ENCODE measurements at places on chromosomes 5 and 9. TPM values are rescaled to one million over a fixed set of nuclear protein-coding genes. Genes with fewer than 3 reads are reported as not detected.

Gene CCNO
- total RNA-seq: not detected

Gene EFNA5
- total RNA-seq: 0.15 TPM

Gene RASEF
- total RNA-seq: 0.41 TPM

Gene TESK1
- total RNA-seq: 63.7 TPM

Gene SH3TC2
- total RNA-seq: 0.41 TPM

Gene SPATA31C2
- total RNA-seq: not detected

Gene RLN2
- total RNA-seq: not detected

Gene LCN9
- total RNA-seq: not detected

Gene TSSK1B
- not detected for total RNA-seq

Gene CARD6
- total RNA-seq: 3.6 TPM

Gene FAM153A
- 0.61 TPM for total RNA-seq

Gene LYSMD3
- total RNA-seq: 7.9 TPM

Gene IFNK
- total RNA-seq: not detected
